ENCODE measurements at places on chromosomes 16 and 17. TPM values are rescaled to one million over a fixed set of nuclear protein-coding genes. Genes with fewer than 3 reads are reported as not detected.

WNK4 gene
- polyA plus RNA-seq: 1.9 TPM

GRCh38 chr17:13510062-13510461, 91.7 kb downstream of the HS3ST3A1 start:
- peak; percentile 61 for DNase-seq

VASN gene
- 10.3 TPM for polyA plus RNA-seq

GRCh38 chr16:27993587-27993986, 69.9 kb downstream of the GSG1L start:
- DNase-seq: no peak

- no peak for DNase-seq
Observed at GRCh38 chr17:20234276-20234675, 225.1 kb downstream of the SPECC1 start.

CIAO3 gene
- polyA plus RNA-seq: 25.7 TPM

- no peak for DNase-seq
Observed at GRCh38 chr17:41008811-41009210, at the start of gene KRTAP3-1. KRTAP3-1 (minus strand) TSS chr17:41009128; CDS start chr17:41009074, 54 bp downstream.

GRCh38 chr16:66800856-66801255, 528 bp downstream of the TERB1 start:
- no peak for DNase-seq

DNA sequence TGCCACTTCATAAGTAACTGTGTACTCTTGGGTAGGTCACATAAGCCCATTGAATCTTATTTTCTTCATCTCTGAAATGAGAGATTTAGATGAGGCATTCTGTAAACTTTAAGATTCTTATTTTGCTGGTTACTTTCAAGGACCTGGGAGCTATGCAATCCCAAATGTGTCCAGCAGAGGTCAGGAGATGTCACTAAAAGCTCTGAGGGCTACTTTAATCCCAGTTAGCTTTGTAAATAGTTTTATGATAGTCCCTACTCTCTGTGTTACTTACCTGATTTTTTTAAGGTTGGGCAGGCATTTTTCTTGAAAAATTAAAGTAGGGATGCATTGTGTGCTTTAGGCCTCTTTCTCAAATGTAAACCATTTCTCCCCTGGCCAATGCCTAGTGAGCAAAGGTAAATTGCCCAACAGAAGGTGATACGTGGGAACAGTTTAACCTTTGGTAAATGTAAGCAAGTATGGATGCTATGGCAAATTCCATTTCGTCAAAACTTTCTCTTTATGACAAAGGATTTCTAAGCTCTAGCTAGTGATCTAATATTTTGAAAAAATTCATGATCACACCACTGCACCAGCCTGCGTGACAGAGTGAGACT, 57.1 kb upstream of the WSB1 start:
- no peak for DNase-seq

GRCh38 chr17:75920045-75920560, 15.4 kb upstream of the MRPL38 start:
- DNase-seq: no peak

All from right lung (tissue), 10 donors.